Stimulated activated CD4-positive, alpha-beta T cell treated with anti-CD3 and anti-CD28 coated beads, Interleukin-1b, Interleukin-23, amount 100 ng/mL, for 24 hours (primary cell): ENCODE measurements at places on chromosomes 11 and 22.
A peak's percentile ranks its signal among the peaks of the same experiment; 100 is the strongest.

DNA sequence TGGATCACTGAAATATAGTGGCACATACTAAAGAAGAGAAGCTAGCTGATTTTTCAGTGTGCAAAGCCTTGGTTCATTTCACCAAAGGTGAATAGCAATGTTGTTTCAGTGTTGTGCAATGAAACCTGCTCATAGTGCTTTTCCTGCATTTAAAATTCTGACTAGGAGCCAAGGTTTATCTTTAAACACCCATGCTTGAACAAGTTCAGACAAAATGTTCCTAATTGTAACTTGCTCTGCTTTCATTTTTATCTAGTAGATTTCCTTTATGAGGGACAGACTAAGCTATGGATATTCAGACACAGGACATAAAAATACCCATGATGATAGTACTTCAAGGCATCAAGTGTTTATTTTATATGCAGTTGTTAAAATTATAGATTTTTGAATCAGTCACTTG lies 47.7 kb downstream of the BBOX1 start:
- DNase-seq, result no peak

DNA sequence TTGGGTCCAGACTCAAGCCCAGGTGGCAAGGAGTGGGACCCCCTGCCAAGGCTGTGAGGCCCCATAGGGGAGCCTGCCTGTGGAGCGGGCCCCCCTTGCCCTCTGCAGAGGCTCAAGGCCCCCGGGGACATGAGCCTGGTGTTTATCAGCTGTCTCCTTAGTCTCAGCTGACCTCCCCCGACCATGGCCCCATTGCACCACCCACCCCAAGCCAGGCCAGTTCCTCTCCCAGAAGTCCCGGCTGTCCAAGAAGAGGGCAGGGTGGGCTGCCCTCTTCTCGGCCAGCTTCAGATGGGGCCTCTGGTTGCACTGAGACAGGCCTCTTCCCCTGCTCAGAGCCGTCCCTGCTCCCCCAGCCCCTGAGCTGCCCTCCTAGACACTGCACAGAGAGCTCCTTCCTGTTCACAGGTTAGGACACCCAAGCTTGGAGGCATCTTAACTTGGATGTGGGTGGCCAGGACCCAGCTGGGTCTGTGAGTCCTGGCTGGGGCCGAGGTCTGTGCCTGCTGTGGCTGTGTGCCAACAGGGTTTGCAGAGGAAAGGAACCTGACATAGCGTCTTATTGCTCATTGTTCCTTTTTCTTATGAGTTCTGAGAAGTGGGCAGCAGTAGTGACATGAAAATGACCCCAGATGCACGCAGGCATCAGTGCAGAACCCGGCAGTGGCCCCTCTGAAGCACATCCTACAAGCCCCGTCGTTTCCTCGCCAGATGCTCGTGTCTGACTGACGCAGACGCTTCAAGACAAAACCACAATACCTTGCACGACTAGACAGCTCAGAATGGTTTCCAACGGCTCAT lies 5.4 kb downstream of the TRABD start:
- peak; percentile 57 for DNase-seq

GRCh38 chr11:113387605-113388211 lies at the start of gene ANKK1:
ANKK1 (plus strand) TSS chr11:113387779; CDS start chr11:113387885, 106 bp downstream.
- DNase-seq, result no peak

DNA sequence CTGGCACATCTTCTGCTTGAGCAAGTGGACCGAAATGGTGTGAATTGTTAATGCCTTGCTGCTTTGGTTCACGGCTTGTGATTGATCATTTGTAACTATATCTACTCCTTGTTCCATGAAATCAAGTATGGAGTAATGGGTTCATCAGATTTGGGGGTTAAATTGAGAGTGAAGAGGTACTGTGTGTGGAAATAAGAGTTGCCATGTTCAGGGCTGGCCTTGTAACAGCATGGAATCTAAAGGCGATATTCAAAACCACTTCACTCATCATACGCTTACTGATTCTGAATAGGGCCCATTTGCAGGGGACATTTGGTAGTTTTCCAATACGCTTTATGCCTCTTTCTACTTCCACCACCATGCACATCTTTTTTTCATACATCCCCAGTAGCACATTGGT lies 122.2 kb downstream of the DCDC1 start:
- DNase-seq, result no peak

- DNase-seq, result no peak
Observed at GRCh38 chr11:13126430-13126829, 117.3 kb downstream of the RASSF10 start.

DNA sequence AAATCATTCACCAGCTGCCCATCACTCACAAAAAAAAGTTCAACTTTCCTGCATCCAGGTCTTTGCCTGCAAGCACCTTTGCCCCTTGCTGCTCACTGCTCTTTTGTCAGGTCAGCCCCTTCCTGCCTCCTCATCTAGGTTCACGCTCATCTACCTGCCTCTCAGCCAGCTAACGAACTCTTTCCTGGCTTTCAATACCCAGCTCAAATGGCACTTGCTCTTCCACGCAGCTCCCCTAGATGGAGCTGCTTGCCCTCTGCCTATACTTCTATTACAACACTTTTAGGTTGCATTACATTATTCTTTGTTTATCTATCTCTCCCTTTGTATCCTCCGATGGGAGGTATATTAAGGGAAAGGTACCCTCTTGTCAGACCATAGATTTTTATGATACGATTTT lies 78.9 kb upstream of the TBCEL start:
- DNase-seq, result no peak

- no peak for DNase-seq
Observed at GRCh38 chr11:31823644-31824331, 12.7 kb upstream of the PAX6 start.

GRCh38 chr11:2269601-2270321 lies 627 bp downstream of the ASCL2 start:
- DNase-seq, result no peak

DNA sequence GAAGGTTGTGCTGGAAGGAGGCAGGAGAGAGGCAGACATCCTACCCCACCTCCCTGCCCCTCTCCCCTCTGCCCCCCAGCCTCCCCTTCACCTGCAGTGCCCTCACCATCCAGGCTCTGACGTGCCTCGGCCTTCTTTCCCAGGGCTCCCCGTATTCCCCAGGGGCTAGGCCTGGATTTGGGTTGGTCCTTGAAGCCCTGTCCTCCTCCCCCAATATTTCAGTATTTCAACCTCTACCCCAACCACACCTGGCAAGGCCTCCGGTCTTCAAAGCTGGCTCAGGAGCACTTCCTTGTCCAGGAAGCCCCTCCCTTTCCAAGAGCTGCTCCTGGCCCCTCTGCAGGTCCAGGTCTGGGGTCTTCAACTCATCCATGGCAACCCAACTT lies 8.6 kb upstream of the PDE2A start:
- DNase-seq, result no peak

GRCh38 chr22:50599816-50600455 lies 657 bp upstream of the MAPK8IP2 start:
- no peak for DNase-seq

DNA sequence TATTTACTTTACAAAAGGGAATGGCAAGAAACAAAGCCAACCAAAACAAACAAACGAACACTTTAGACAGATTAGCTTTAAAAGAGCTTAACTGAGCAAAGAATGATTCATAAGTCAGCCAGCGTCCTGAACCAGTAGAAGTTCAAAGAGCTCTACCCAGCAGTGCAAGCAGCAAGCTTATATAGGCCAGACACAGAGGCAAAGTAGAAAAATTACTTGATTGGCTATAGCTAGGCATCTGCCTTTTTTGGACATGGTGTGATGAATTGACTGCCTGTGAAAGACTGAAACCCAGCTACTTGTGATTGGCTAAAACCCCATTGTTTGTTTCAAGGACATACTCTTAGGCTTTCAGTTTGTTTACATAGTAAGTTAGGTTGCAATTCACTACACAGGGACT lies 2120.0 kb upstream of the RAG2 start:
- no peak for DNase-seq

DNA sequence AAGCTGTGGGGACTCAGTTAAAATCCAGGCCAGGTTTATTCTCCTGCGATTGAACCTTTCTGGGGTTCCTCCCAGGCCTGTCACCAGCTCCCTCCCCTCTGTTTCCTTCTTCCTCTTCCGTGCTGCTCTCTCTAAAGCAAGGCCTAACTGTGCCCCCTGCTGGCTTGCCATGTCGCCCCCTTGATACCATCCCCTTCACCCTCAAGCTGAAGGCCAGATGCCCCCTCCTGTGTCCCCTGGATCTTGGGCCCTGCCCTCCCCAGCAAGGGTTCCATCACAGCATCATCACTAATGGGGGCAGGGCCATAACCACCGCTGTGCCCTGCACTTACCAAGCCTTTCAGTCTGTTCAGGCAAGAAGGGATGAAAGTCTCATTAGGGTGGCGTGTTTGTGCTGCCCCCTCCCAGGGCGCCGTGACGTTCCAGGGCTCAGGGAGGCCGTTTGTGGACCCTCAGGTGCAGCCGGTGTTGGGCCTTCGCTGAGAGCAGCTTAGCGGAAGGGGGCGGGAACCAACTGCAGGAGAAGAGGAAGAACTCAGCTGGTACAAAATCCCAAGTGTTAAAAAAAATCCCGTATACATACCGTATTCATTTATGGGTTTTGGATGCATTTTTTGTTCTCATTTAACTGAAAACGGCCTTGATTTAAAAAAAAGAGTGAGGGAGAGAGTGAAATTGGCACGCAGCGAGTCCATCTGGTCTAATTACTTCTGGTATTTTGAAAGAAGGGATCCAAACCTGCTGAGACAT lies 69.9 kb downstream of the MPPED1 start:
- DNase-seq, result no peak

GRCh38 chr11:73296501-73297230 lies 11.4 kb upstream of the ARHGEF17 start:
- no peak for DNase-seq

DNA sequence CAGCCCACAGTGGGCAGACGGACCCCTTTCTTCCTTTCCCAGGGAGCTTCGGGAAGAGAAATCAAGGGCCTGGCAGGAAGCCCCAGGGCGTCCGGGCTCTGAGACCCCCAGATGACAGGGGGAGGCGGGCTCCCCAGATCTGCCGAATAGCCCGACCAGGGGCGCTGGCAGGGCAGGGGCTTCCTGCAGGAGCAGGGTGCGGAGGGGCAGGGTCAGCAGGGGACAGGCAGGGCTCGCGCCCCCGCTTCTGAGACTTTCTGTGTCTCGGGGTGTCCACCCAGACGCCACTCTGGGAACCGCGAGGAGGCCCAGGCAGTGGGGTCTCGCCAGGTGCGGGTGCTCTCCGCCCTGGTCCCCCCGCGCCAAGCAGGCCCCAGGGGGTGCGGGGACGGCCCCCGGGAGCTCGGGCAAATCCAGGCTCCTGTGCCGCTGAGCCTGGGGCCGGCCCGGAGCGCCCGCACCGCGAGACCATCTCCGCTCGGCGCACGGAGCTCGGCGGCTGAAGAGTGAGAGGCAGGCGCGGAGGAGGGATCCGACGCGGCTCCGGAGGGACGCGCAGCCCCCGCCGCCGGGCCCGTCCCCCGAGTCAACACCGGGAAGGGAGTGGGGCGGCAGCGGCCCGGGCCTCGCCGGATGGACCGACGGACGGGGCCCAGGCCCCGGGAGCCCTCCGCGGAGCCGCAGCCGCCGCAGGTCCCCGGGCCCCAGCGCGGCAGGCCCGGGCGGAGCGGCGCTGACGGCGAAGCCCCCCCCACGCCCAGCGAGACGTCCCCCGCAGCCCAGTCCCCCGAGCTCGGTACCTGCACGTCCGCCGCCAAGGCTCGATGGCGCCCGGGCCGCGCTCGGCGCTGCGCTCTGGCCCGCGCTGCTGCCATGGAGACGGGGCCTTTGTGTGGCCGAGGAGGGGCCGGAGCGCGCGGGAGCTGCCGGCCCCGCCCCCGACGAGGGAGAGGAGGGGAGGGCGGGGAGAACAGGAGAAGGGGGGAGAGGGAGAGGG lies at the start of gene PLXNB2:
Gene PLXNB2 (minus strand): TSS at position 894 of the 997 bp plus-strand sequence. CDS start 17,062 bp downstream, outside the sequence.
- DNase-seq, result no peak

- no peak for DNase-seq
Observed at GRCh38 chr11:13260963-13261588, 16.5 kb upstream of the BMAL1 start.

DNA sequence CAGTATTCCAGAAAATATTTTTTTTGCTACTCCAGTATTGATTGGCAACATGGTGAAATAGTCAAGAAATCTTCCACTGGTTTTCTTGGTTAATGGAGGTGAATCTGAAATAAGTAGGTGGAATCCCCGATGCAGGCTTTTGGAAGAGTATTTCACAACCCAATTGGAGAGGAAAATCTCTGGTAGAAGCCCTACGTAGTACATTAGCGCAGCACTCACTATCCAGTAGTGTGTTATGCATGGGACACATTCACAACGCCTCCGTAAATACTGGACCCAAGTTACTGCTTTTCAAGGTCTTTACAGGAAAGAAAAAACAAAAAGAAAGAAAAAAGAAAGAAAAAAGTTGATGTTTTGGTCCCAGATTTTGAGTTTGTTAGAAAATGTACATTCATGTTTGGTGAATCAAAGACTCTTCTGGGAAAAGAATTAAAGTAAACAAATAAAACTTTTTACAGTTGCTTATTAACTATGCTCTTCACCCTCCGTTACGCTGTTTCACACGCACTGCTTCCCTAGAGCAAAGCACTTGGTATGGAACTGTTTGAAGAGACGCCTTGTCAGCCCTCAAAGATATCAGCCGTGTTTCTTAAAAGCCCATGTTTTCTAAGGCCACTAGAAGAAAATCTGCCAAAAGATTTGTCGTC lies 170.4 kb upstream of the CTSC start:
- DNase-seq, result no peak

DNA sequence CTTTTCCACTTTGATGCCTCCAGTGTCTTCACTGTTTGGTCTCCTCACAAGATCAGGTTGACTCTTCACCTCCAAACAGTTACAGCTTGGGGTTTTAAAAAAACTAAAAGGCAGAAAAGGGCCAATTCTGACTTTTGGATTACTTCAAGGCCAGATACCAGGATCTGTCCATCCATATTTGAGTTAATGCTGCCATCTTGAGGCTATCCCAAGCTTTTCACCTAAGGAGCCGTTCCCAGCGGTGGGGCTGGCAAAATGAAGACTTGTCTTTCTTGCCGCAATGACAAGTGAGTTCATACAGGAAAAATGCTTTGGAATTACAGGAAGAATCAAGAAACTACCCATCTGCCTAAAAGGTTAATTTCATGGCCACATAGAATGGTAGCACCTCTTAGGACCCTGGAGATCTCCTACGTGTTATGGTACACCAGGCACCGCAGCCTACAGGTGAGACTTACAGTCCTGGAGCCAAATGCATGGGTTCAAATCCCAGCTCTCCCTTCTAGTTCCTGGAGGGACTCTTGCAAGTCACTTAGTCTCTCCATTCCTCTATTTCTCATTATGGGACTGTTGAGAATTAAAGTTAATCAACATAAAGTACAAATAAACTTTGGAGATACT lies 6.0 kb upstream of the OR5B21 start:
- DNase-seq, result no peak

GRCh38 chr22:46652081-46652846 lies 32.1 kb downstream of the GRAMD4 start:
- DNase-seq, result no peak

- DNase-seq, result no peak
Observed at GRCh38 chr22:30731658-30732057, 37.0 kb downstream of the OSBP2 start.

- DNase-seq, result no peak
Observed at GRCh38 chr11:8767466-8768142, 85.0 kb downstream of the RPL27A start.

GRCh38 chr11:69999721-70000120 lies 78.4 kb upstream of the ANO1 start:
- DNase-seq, result no peak
